ENCODE measurements at places on chromosomes 3 and 15.

DNA sequence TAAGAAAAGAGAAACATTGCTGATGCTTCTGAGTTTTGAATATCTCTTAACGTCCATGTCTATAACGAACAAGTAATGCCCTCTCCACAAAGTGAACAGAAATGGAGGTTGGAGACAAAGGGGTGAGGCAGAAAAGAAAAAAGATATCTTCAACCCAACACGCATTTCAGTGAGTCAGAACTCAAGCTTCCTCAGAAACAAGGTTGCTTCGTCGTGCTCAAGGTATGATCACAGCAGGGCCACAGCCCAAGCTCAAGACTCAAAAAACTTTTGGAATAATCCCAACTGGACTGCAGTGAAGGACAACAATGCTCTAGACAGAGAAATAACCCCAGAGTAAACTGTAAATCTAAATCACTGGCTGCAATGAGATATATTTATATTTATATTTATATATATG, 18.9 kb downstream of the WNT5A start:
- DNase-seq = no peak

DNA sequence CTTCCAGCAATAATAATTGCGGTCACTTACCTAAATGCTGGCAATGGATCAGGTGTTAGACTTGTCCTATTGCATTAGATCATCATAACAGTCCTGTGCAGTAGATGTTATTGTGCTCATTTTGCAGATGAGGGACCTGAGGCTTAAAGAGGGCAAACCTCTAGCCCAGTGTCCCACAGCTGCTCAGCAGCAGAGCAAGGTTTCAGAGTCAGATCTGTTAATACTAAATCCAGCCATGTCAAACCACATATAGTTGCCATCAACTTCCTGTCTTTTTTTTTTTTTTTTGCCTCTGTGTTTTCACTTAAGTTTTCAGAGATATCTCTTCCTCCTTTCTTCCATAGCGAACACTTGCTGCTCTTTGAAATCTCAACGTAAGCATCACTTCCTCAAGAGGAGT, 12.1 kb downstream of the FEZF2 start:
- no peak for DNase-seq

DNA sequence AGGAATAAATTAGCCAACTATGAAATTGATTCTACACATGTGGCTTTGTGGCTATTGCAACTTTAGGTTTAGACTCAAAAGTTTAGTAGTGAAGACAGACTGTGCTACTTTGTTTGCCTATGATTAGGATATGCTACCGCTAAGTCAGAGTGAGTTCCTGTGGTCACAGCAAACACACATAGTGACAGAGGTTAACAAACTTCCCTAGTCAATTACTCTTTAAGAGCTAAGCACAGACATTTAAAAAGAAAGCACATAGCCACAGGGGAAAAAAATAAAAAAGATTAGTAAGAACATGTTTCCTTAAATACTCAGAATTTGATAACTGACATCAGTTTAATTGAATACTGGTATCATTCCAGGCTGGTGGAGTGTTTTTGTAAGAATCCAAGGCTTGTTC, 207.1 kb downstream of the GBE1 start:
- no peak for DNase-seq

DNA sequence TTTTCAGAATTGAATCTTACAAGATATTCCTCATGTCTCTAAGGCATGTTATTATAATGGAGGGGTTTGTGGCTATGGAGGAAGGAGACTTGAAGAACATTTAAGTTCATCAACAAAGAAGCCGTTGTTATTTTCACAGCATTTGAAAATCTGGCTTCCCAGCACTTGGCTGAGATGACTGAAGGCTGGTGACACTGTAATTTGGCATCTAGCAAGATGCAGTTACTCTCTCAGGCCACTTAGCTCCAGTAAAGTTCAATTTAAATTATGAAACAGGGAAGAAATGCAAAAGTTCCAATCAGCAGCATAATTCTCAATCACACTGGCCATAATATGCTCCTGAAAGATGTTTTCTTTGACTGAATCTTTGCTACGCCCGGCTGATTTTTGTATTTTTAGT, 139.4 kb upstream of the NUDT16 start:
- DNase-seq = no peak

- no peak for DNase-seq
Measured at GRCh38 chr15:85091990-85092389, 110.3 kb downstream of the PDE8A start.

- no peak for DNase-seq
Measured at GRCh38 chr3:89216016-89216739, 108.8 kb downstream of the EPHA3 start.

DNA sequence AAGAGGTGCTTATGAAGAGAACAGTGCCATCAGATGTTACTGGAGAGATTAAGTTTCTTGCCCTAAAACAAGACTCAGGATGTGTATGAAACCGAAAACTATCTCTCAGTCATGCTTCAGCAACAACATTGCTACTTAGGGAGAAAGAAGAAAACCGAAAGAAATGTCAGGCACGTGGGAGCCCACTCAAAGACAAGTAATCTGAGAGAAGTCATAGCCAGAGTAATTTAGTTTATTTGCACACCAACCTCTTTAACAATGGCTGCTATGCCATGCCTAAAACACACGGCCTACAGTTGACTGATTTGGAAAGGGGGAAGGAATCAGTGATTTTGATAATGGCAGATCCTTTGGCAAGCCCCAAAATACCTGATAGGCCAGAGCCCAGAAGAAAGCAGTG, 162.9 kb downstream of the TIGIT start:
- DNase-seq = no peak

DNA sequence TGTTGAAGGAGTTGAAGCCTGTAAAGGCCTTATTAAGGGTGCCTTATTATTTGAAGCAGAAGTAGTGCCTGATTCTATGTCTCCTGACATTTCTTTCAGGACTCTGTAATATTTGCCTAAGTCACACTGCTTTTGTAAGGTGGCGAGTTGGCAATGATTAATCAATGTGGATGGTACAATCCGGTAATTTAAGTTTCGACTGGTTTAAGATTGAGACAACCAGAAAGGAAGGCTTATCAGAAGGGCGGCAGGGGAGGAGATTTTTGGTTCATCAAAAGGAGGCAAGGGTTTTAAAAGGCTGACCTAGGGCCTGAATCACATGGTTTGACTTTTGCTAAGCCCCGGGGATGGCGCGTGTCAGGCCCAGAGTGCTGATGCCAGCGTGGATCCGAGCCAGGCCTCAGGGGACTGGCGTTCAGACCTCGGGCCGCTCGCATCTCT, 830 bp upstream of the RNF13 start:
- DNase-seq = no peak

DNA sequence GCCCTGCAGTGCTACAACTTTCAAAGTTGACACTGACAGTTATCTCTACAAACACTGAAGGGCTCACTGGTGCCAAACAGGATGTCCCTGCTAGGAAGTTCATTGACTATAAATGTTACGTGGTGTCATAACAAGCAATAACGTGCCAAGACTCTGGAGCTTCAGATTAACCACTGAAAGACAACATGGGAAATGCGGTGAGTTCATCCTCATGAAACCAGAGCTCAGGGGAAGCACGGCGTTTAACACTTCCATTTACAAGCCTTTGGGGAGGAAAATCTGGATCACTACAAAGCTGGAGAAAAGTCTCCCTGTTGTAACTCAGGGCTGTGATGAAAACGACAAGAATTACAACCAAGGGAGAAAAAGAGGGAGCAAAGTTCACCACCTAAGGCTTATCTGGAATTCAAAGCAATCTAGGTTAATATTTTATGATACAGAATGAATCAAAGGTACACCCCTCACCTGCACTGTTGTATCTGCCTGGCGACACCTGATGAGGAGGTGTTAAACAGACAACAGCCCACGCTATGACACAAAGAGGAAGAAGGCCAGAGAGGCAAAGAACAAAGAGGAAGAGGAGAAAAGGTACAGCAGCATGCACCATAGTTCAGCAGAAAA, 27.0 kb downstream of the SHQ1 start:
- no peak for DNase-seq
